CD4-positive, alpha-beta T cell treated with Interleukin-12 subunit alpha and Interleukin-12 subunit beta, for 1 hour (primary cell): ENCODE measurements at places on chromosomes 4 and X.

GRCh38 chr4:45946699-45947098, 177.2 kb downstream of the GABRG1 start:
- DNase-seq: no peak

- DNase-seq: no peak
Observed at GRCh38 chrX:100658941-100659381, 15.0 kb downstream of the SRPX2 start.

- DNase-seq: no peak
Observed at GRCh38 chrX:29039501-29039900, 452.3 kb downstream of the IL1RAPL1 start.

GRCh38 chrX:24266996-24267395, 46.9 kb downstream of the SUPT20HL2 start:
- DNase-seq: no peak

- DNase-seq: no peak
Observed at GRCh38 chr4:94160774-94161173, 46.9 kb upstream of the SMARCAD1 start.

GRCh38 chr4:136336479-136336878, 1195.8 kb downstream of the PCDH18 start:
- DNase-seq: no peak

DNA sequence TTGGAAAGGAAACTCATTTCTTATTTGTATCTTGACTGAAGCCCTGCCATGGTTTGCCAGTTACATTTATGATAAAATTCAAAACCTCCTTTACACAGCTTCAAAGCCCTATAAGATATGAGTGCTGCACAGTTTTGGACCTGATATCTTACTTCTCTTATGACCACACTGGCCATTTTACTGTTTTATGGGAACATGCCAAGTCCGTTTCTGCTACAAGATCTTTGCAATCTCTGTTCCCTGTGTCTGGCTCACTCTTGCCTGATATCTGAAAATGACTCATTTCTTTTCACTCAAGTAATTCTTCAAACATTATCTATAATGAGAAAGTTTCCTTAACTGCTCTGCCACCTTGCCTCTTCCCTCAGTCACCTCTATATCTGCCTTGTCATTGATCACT, 247.3 kb downstream of the SPOCK3 start:
- no peak for DNase-seq

DNA sequence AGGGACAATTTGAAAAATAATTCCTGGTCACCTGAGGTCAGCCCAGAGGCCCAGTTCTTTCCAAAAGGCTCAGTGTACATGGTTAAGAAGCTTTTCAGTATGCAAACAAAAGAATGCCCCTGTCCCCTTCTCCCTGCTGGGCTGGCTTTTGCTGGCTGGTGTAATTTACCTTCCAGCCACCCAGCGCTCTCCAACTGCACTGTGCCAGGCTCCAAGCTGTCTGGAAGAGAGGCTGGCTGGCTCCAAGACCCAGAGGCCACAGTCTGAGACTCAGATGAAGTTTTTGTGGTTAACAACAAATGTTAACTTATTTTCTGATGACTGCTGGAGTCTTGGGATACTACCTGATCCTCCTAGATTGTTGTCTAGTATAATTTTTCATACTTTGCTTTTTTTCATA, 11.9 kb upstream of the KIT start:
- DNase-seq: no peak

DNA sequence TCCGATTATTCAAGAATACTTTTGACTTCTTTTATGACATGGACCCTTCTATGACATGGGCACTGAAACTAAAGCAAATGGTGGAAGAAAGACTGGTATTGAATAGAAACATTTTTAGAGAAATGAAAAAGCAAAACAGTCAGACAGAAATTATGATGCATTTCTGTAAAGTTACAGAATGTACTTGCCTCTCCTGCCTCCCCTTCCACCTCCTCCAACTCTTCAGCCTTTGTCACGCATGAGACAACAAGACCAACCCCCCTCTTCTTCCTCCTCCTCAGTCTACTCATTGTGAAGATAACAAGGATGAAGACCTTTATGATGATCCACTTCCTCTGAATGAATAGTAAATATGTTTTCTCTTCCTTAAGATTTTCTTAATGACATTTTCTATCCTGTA, 46.3 kb upstream of the HUWE1 start:
- no peak for DNase-seq

- no peak for DNase-seq
Observed at GRCh38 chrX:143664302-143664701, 28.4 kb upstream of the SLITRK4 start.

DNA sequence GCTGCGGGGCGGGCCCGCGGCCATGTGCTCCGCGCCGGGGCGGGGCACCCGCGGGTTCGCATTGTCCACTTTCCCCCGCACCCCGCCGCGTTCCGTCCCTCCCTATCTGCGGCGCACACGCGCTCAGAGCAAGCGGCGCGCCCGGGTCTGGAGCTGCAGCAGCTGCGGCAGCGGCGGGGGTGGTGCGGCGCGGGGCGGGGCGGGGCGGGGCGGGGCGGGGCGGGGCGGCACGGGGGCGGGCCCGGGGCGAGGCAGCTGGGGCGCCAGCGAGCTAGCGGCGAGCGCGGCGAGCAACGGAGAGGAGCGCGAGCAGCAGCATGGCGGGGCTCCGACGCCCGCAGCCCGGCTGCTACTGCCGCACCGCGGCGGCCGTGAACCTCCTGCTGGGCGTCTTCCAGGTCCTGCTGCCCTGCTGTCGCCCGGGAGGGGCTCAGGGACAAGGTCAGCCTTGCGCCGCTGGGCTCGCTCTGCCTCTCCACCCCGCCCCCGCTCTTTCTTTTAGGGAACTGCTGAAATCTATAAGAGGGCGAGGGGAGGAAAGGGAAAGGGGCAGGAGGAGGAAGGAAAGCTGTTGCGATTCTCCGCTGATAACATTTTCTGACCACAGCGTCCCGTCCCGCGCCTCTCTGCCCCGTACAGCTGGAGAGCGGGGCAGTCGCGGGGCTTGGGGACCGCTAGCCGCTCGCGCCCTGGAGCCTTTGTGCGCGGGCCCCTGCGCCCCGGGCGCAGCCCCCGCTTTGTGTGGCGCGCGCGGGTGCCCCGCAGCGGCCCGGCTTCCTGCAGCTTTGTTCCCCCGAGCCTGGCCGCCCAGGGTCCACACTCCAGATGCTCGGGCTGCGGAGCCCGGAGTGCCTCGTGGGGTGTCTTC, at the start of gene TMEM131L:
Gene TMEM131L (plus strand): TSS at position 280 of the 868 bp plus-strand sequence. CDS start 38 bp downstream, at position 318.
- peak; percentile 83 for DNase-seq

DNA sequence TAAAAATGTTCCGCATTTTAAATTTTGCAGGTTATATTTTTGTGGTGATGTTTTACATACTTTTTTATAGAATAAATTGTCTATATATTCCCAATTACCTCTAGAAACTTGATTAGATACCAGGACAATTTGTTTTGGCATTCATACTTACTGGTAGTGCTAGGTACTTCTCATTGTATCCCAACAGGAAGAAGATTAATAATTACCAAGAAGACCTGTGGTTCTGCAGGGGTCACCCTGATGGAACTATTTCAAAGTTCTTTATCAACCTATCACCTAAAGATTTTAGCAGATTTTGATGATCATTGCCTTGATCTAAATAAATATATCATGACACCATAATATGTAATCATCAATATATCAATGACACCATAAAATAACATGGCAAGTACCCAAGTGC, 22.5 kb upstream of the FAM9A start:
- DNase-seq: no peak

GRCh38 chr4:88008743-88009171, 1.3 kb downstream of the PKD2 start:
- no peak for DNase-seq

GRCh38 chrX:66012094-66012534, 27.8 kb downstream of the VSIG4 start:
- no peak for DNase-seq

DNA sequence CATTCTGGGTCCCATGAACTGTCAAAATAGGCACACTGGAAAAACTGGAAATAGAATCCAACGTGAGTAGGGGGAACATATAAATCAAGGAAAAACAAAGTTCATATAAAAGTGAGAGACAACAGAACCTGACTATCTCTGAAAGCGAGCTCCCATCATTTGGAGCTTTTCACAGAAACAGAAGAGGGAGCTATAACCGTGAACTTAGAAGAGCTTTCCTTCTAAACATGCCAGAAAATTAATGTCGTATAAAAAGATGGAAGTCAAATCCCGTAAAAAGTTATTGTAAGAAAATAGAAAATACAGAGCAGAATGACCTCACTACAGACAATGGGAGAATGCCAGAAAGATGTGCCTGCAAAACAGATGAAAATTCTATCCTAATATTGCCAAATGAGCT, 23.9 kb upstream of the HSD17B10 start:
- DNase-seq: no peak

- peak; percentile 25 for DNase-seq
Observed at GRCh38 chr4:16227462-16227868, 1.2 kb upstream of the TAPT1 start.

GRCh38 chrX:139187738-139188137, 342.8 kb upstream of the F9 start:
- DNase-seq: no peak

GRCh38 chrX:68018248-68019203, 414.8 kb downstream of the OPHN1 start:
- DNase-seq: no peak

DNA sequence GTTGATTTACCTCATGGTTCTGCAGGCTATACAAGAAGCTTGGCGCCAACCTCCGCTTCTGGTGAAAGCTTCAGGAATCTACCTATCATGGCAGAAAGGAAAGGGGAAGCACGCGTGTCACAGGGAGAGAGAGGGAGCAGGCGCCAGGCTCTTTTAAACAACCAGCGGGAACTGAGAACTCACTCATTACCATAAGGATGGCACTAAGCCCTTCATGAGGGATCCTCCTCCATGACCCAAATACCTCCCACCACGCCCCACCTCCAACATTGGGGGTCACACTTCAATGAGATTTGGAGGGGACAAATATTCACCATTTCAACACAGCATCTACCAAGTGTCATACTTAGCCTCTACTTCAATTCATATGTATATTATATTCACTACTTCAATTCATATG, 18.8 kb upstream of the TBC1D8B start:
- DNase-seq: no peak

DNA sequence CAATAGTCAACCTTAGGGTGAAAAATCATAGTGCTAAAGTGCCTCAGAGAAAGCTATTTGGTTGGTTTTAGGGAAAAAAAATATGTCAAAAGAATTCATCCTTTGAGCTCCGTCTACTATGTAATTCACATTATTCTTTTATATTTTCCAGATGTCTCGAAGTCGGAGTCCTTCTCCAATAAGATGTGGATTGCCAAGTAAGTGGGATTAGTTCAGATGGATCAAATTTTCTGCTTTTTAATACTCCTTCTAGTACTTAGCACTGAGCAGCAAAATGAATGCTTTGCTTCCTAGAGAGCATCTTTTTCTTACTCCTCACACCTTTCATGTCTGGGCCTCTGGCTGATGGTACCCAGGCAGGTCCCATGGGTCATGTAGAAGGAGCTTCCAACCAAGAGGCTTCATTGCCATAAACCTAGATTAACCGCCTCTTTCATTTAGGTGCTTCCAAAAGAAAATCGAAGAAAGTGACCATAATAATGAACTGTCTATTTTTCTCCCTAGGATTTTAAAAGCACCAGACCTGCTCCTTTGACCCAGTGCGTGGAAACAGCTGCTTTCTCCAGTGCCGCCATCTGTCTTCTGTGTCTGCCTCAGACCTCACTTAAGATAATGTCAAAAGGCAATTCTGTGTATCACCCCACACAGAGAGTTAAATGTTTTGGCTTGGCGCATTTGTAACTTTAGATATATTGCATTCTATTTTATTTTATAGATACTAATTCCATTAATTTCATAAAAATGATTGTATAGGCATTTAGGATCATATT, 43.5 kb downstream of the SPATA18 start:
- DNase-seq: no peak

DNA sequence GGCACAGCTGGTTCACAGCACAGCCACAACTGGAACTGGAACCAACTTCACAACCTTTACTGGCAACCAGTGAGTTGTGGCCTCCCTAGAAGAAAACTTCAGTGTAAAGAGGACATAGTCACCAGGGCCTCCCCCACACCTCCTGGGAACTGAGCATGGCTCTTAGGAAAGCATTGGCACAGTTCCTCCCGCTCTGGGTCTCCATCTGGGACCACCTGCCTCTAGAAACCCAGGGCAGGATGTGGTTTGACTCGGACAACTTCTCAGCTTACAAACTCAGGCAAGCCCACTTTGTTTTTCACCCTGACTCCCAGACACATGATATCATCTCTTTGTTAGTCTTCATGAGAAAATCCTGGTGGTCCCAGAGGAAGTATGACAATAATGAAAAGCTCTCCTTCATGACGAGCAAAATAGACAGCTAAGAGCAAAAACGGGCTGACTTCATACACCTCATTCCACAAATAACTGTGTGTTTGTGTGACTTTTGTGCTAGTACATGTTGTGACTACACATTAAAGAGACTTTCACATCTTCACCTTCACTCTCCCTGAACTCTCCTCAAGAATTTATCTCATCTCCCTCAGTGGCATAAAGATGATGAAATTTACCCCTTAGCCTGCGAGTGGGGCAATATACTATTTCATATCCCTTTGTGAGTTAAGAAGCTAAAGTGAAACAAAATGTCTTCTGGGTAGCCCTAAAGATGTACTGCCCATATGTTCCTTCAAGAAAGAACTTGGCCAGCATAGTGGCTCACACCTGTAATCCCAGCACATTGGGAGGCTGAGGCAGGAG, 75.4 kb downstream of the SH3KBP1 start:
- no peak for DNase-seq

- no peak for DNase-seq
Observed at GRCh38 chr4:81436096-81436495, 35.6 kb downstream of the RASGEF1B start.

- DNase-seq: no peak
Observed at GRCh38 chr4:2796849-2797544, 4.1 kb downstream of the SH3BP2 start.

GRCh38 chr4:97646997-97647396, 496.3 kb downstream of the STPG2 start:
- DNase-seq: no peak

GRCh38 chr4:27360790-27361267, 500.2 kb downstream of the STIM2 start:
- no peak for DNase-seq

GRCh38 chr4:1012034-1012739, 761 bp downstream of the FGFRL1 start:
- DNase-seq: peak; percentile 46

- no peak for DNase-seq
Observed at GRCh38 chrX:78950009-78950835, 5.0 kb downstream of the P2RY10 start.
